ENCODE measurements at places on chromosomes 12 and 14. TPM values are rescaled to one million over a fixed set of nuclear protein-coding genes. Genes with fewer than 3 reads are reported as not detected.

DNA sequence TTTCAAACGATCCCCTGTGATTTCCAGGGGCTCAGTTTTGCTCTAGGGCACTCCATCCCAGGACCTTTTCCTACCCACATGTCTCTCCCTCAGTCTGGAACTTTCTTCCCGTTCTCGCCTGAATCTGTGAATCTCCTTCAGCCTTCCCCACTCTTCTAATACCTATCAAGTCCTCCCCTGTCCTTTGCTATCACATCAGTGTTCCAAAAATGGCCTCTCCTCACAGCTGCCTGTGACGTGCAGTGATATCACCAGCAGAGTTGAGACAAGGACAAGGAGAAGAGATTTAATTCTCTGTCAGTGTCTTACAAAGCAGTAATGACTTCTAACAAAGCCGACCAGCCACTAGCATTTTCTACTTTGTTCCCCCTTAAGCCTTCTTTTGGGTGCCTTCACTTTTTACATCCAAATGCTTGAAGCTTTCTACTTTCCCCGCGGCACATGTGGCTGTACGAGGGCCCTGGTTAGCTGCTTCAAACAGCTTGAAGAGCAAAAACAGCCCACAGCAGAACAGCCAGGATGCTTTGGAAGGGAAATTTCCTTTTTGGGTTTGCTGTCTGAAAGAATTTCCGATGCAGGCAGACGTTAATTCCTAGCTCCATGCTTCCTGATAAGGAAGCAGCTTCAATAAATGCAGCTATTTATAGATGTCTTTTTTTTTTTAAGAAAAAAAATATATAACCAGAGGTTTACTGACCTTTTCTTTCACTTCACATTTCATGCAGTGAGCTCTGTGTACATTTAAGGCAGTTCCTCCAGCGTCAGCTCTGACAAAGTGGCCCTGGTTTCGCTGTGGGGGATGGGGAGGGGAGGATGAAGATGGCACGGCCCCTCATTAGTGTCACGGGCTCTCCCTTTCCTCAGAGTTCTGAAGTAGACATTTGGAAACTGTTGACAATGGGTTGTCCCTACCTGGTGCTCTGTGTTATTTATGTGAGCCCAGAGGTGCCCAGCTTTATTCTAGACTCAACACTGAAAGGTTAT lies 109.3 kb downstream of the ETV6 start:
- no peak overlapping the region for H3K4me3 ChIP-seq
- H3K36me3 ChIP-seq: no peaks in the 10 kb centered on the region
- H3K27ac ChIP-seq: no peak overlapping the region
- DNase-seq: no peak

DNA sequence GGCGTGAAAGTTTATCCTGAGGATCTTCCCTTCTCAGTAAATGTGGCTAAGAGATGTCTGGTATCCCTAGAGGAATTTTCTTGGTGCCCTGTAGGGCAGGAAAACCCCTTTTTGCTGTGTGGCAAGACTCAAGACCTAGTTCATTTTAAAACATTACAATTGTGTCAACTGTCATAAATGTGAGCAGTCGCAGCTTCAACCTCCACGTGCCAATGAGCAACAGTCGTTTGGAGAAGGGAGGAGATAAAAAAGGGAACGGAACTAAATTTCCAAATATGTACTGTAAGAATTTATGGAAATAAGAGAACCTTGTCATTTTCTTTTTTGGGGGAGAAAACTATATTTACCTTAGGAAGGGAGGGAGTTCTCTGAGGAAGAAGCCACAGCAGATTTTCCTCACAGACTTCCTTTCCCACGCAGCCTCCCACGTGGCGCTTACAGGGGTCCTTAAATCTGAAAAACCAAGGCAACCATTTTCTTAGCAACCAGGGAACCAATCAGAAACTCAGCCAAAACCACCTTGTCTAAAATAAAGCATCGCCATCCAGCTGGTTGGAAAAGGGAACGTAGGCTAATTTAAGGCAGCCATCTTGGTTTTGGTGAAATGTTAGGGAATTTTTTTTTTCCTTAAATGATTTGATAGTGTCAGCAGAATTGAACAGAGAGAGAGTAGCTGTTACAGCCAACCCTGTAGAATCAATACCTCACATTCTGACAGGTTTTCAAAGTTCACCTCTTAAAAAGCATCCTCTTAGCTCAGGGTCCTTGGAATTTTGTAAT lies 99.1 kb downstream of the FIGNL2 start:
- H3K4me1 ChIP-seq: peaks cover 4% of the 10 kb centered on the region
- no peak for DNase-seq
- H3K36me3 ChIP-seq: peaks cover 12% of the 10 kb centered on the region
- H3K27ac ChIP-seq: no peak overlapping the region
- H3K27me3 ChIP-seq: peaks cover 74% of the 10 kb centered on the region

DNA sequence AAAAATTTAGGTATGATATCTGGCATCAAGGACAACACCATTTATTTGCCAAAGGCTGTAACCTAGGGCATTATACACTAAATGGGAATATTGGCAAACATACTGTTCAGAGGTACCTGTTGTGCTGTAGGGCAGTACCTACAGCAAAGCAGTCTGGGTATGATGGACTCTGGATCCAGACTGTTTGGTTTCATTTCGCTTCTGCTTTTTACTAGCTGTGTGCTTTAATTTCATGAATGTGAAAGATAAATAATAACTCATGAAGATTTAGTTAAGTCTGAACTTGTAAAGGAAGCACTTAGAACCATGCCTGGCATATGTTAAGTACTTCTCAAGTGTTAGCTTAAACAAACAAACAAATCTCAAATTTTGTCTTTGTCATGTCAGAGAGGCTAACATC lies 17.7 kb upstream of the SLC38A2 start:
- H3K27ac ChIP-seq: peak overlapping the region; percentile 3
- H3K36me3 ChIP-seq: peaks cover 7% of the 10 kb centered on the region
- peaks cover 5% of the 10 kb centered on the region for H3K4me1 ChIP-seq
- no peak overlapping the region for H3K4me3 ChIP-seq
- H3K27me3 ChIP-seq: no peaks in the 10 kb centered on the region
- no peak for DNase-seq

The AMDHD1 gene
- total RNA-seq: 0.49 TPM

- peaks cover 10% of the 10 kb centered on the region for H3K4me1 ChIP-seq
- no peaks in the 10 kb centered on the region for H3K36me3 ChIP-seq
- no peak overlapping the region for H3K27ac ChIP-seq
- no peak overlapping the region for H3K4me3 ChIP-seq
- DNase-seq: no peak
These were observed 43.5 kb downstream of the CCDC177 start for GRCh38 chr14:69531135-69531534.

DNA sequence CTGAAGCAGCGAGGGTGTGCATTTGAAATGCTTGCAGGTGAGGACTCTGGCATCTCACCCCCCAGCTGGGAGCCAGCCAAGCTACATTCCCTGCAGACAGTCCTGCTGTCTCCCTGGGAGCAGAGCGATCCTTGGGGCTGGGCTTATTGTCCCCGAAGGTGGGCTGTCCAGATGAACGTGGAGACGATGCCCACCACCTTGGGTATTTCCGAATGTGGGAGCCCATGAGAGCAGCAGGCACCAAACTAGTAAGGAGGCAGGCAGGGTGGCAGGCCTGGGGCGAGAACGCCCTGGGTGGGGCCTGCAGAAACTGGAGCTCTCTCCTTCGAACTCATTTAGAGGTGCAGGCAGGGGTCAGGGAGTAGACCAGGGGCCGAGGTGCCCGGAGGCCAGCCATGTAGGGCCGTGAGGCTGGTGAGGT lies 18.5 kb downstream of the ZBTB42 start:
- DNase-seq: peak; percentile 44
- H3K4me1 ChIP-seq: no peaks in the 10 kb centered on the region
- H3K27me3 ChIP-seq: peaks cover 2% of the 10 kb centered on the region
- H3K36me3 ChIP-seq: peaks cover 7% of the 10 kb centered on the region
- no peak overlapping the region for H3K27ac ChIP-seq

- H3K4me3 ChIP-seq: no peak overlapping the region
- H3K27ac ChIP-seq: no peak overlapping the region
- peak; percentile 35 for DNase-seq
- H3K36me3 ChIP-seq: no peaks in the 10 kb centered on the region
- no peaks in the 10 kb centered on the region for H3K4me1 ChIP-seq
These were observed 54.4 kb upstream of the PRMT8 start for GRCh38 chr12:3436461-3437065.

GRCh38 chr14:59356312-59356711 lies 108.9 kb downstream of the GPR135 start:
- H3K4me3 ChIP-seq: no peak overlapping the region
- H3K4me1 ChIP-seq: peaks cover 11% of the 10 kb centered on the region
- DNase-seq: peak; percentile 52
- H3K36me3 ChIP-seq: peaks cover 88% of the 10 kb centered on the region
- H3K27me3 ChIP-seq: no peaks in the 10 kb centered on the region

DNA sequence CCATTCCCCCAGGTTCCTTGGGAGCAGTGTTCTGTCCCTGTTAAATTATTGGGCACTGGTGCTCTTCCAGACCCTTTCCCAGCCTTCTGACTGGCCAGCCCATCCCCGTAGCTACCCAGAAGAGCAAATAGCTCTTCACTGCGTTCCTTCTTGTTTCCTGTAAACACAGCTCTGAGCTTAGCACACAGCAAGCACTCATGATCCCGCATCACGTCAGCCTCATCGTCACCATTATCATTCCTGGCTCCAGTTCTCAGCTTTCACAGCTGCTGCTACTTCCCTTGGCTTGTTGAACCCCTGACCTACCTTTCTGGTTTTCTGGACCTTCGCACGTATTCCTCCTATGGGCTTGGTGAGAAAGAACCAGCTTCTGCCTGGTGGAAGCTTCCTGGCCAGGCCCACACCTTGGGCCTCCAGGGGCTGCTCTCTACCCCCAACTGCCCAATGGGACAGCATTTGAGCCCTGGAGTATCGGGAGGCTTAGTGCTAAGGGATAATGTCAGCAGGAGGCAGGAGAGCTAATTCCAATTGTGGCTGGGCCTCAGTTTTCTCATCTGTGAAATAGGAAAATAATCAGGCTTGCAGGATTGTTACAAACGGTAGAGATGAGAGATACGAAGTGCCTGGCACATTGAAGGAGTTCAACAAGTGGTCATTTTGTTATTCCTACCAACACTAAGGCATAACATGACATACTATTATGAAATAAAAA lies 22.6 kb upstream of the PAPOLA start:
- no peaks in the 10 kb centered on the region for H3K36me3 ChIP-seq
- peaks cover 5% of the 10 kb centered on the region for H3K4me1 ChIP-seq
- H3K27me3 ChIP-seq: no peaks in the 10 kb centered on the region

The KLRC3 gene
- not detected for total RNA-seq

DNA sequence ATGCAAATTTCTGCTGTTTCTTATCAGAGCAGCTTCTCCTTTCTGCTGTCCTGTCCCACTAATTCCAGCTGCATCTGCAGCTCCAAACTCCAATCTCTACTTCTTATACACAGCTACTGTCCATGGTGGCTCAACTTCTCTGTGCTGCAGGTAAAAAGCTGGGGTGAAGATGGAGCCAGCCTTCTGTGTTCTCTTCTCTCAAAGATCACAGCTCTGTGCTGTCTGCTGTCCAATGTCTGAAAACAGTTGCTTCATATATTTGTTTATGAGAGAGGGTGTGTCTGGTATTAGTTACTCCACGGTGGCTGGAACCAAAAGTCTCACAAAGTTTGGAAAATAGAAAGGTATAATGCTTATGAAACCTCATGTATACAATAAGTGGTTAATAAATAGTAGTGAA lies 445.8 kb upstream of the TBX3 start:
- no peak for DNase-seq
- no peaks in the 10 kb centered on the region for H3K36me3 ChIP-seq
- H3K4me1 ChIP-seq: peaks cover 11% of the 10 kb centered on the region
- H3K27me3 ChIP-seq: peaks cover 6% of the 10 kb centered on the region
- no peak overlapping the region for H3K4me3 ChIP-seq
- H3K27ac ChIP-seq: no peak overlapping the region

DNA sequence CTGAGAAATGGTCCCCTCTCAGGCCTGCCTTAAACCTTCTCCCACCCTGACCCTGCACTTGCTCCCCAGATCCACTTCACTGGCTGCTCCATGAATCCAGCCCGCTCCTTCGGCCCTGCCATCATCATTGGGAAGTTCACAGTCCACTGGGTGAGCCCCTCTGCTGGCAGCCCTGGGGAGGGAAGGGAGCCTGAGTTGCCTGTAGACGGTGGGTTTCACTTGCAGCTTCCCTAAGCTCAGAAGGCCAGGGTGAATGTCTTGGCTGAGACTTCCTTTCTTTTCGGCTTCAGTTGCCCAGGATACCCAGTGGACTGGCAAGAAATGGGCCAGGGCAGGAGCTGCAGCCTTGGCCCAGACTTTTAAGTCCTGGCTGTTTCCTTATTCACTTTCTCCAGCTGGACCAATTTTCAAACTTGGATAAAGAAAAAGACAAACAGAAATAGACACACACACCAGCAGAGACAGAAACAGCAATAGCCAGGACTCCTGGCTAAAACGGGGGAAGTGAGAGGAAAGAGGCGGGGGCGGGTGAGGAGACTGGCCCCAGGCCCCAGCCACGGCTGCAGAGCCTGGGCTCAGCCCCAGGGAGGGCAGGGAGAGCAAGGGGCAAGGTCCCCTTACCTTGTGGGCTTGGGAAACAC lies 2.0 kb downstream of the AQP6 start:
- no peak overlapping the region for H3K27ac ChIP-seq
- H3K4me3 ChIP-seq: no peak overlapping the region
- peaks cover 3% of the 10 kb centered on the region for H3K4me1 ChIP-seq

The RNF34 gene
- total RNA-seq: 72.1 TPM

DNA sequence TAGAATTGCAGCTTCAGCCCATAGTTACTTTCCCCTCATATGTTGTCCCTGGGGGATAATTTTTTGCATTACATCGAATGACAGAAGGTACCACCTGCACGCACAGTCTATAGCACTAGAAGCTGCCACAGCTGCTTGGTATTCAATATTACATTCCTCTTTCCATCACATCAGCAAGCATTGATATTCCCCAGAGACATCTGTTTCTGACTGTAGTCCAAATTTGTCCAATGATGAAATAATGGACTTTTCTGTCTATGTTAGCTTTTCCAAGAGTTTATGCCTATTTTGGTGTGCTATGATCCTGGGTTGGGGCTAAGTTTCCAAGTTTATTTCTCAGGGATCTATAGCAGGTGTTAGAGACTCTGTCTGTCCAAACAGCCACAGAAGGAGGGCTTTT lies 335.4 kb downstream of the LRIG3 start:
- no peaks in the 10 kb centered on the region for H3K27me3 ChIP-seq
- no peaks in the 10 kb centered on the region for H3K4me1 ChIP-seq
- DNase-seq: no peak
- no peak overlapping the region for H3K4me3 ChIP-seq

The DPY19L2 gene
- total RNA-seq: 13.9 TPM

The RPS6KL1 gene
- 10.4 TPM for total RNA-seq

GRCh38 chr12:120096671-120097202 lies 19.8 kb downstream of the RAB35 start:
- peaks cover 3% of the 10 kb centered on the region for H3K4me1 ChIP-seq
- peaks cover 30% of the 10 kb centered on the region for H3K36me3 ChIP-seq
- H3K27ac ChIP-seq: no peak overlapping the region
- no peaks in the 10 kb centered on the region for H3K27me3 ChIP-seq
- no peak overlapping the region for H3K4me3 ChIP-seq

GRCh38 chr12:2113119-2113912 lies 60.5 kb downstream of the CACNA1C start:
- no peak overlapping the region for H3K27ac ChIP-seq
- H3K4me3 ChIP-seq: no peak overlapping the region
- no peaks in the 10 kb centered on the region for H3K36me3 ChIP-seq
- no peaks in the 10 kb centered on the region for H3K4me1 ChIP-seq

- H3K27ac ChIP-seq: no peak overlapping the region
- H3K4me1 ChIP-seq: no peaks in the 10 kb centered on the region
- H3K36me3 ChIP-seq: no peaks in the 10 kb centered on the region
- peaks cover 64% of the 10 kb centered on the region for H3K27me3 ChIP-seq
These were observed 3.6 kb upstream of the PTGER2 start for GRCh38 chr14:52310541-52310940.

Data from endodermal cell (in vitro differentiated cells).